ENCODE measurements at places on chromosomes 12 and 14.

- no peak for DNase-seq
Observed at GRCh38 chr12:119730381-119730780, 62.4 kb downstream of the PRKAB1 start.

DNA sequence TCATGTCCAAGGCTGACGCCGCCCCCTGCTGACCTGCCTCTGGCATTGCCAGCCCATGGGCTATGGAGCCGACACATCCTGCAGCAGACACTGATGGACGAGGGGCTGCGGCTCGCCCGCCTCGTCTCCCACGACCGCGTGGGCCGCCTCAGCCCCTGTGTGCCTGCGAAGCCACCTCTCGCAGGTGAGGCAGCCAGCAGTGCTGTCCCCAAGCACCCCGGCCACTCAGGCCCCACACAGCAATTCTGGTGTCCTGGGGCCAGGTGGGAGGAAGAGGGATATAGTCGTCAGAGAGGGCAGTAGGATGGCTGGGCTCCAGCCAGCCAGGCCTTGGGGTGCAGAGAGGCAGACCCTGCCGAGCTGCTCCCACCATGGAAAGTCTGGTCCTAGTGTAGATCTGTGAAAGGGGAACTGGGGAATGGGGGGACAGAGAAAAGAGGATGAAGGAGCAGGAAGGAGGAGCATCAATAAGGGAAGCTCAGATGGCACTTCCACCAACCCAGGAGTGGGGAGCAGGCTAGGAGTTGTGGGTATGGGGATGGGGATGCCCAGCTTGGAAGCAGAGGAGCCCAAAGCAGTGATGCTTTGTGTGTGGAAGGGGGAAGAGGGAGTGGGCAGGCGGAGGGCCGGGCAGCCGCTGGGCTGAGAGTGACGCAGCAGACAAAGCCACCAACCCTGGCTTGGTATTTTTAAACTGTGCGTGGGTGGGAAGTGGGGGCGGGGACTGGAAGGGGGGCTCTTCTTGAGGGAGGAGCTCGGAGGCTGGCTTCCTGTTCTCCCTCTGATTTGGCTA, 4.7 kb downstream of the NAB2 start:
- DNase-seq, result no peak

GRCh38 chr12:88994971-88995370, 357.3 kb downstream of the DUSP6 start:
- DNase-seq, result no peak

- no peak for DNase-seq
Observed at GRCh38 chr12:50614167-50614759, 109.5 kb downstream of the DIP2B start.

GRCh38 chr12:95884998-95885397, 26.2 kb downstream of the SNRPF start:
- no peak for DNase-seq

- DNase-seq, result no peak
Observed at GRCh38 chr12:94100211-94100627, 48.2 kb upstream of the PLXNC1 start.

GRCh38 chr14:91742621-91743304, 10.9 kb upstream of the CATSPERB start:
- DNase-seq, result no peak

GRCh38 chr12:109578330-109578927, 4.8 kb downstream of the MVK start:
- no peak for DNase-seq

DNA sequence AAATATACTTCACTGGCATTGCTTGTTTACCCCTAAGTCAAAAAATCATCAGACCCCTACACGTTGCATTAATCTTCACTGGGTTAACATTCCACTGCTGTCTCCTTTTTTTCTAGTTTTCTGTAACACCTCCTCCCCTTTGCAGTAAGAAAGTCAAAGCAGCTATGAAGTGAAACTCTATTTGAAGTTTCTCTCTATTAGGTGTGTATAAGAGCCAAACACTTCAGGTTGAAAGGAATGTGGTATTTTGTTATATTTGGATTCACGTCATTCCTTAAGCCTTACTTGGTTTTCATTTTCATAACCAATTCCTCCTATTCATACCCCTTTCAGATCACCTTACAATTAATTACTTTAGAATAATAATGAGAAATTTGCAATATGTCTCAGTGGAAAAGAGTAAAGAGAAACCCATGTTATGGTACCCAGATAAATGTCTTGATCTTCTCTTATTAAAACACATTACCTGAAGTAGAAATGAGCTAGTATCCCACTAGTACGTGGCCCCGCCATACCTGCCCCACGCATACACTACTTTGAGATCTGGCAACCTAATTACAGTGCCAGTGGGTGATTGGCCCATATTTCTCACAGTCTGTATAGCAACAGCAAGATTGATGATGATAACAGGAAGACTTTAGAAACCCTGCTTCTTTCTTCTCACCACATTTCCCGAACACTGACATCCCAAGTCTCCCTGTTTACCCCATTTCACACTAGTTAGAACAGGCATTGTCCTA, 236.4 kb upstream of the RGS6 start:
- no peak for DNase-seq

GRCh38 chr14:21300892-21301291, 21.0 kb downstream of the RPGRIP1 start:
- peak; percentile 52 for DNase-seq

DNA sequence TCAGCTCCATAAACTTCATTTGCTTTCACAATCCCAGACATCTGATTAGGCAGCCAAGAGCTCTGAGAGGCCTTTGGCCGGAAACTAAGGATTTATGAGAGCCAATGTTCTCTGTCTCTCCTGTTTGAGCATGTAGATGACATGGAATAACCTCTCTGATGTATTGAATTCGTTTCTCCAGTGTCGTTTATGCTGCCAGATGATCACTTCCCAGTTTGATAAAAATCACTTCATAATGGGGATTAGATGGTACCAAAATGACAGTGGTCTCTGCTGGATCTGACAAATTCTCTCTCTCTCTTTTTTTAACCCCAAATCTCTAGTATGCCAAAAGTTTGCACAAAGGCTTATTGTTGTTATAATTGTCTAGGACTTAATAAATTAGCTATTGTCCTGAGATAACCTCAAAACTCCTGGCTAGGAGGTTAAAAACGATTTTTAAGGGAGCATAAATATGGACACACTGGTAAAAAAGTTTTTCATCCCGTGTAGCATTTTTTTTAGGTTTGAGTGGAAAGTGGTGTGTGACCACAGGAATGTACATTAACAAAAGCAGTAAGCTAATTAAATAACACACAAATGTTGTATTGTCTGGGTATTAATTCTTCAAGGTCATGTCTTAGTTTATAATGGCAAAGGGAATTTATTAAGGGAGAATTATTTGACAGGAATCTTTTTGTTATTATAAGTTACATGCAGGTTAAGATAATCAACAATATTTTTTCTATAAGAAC, 82.6 kb upstream of the USP44 start:
- DNase-seq, result no peak

GRCh38 chr12:49683599-49684309, 23.5 kb downstream of the FMNL3 start:
- peak; percentile 67 for DNase-seq

- DNase-seq, result peak; percentile 48
Observed at GRCh38 chr14:64388533-64389285, 556 bp downstream of the MTHFD1 start.

DNA sequence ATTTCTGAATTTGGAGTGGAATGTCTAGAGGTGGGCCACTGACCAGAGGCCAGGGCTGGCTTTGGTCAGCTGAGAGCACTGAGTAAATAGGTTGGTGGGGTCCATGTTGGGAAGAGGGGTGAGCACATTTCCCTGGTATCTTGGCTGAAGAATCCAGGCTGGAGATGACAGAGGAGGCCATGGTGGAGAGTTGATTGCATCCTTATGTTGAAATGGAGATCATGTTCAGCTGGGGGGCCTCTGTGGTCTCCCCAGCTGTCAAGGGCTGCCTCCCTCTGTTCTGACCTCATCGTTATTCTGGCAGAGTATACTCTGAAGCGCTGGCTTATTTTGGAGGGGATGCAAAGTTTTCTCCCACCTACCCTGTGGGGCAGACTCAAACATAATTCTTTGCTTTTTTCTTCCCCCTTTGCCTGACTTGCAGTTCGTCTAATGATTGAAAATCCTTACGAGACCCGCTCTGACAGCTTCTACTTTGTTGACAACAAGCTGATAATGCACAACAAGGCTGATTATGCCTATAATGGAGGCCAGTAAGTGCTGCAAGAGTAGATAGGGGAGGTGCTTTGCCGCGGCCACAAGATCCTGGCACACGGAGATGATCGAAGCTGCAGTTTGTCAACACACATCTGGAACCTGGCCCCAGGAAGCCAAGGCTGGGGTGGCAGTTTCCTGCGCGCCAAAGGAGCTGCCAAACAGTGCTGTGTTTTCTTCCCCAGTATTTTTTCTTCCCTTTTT, 6.0 kb upstream of the ACADS start:
- no peak for DNase-seq

GRCh38 chr12:1122786-1123185, 131.8 kb downstream of the ERC1 start:
- DNase-seq, result peak; percentile 16

DNA sequence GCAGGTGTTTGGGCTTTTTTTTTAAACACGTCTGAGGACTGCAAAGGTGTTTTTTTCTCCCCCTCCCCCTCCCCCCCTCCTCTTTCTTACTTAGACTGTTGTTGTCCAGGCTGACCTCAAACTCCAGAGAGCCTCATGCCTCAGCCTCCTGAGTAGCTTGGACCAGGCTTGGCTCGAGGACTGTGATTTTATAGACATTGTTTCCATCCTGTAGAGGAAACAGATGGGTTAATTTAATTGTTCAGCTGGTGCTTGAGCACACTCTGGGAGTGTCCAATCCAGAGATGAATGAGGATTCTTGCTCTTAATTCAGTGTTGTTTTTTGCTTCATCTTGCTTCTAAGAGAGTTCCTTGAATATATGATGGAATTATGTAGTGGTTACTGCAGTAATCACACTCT, 42.1 kb downstream of the RASSF3 start:
- no peak for DNase-seq

- DNase-seq, result no peak
Observed at GRCh38 chr14:104973385-104974145, 4.6 kb downstream of the AHNAK2 start.

- DNase-seq, result no peak
Observed at GRCh38 chr14:35051796-35052195, 5.7 kb downstream of the FAM177A1 start.

DNA sequence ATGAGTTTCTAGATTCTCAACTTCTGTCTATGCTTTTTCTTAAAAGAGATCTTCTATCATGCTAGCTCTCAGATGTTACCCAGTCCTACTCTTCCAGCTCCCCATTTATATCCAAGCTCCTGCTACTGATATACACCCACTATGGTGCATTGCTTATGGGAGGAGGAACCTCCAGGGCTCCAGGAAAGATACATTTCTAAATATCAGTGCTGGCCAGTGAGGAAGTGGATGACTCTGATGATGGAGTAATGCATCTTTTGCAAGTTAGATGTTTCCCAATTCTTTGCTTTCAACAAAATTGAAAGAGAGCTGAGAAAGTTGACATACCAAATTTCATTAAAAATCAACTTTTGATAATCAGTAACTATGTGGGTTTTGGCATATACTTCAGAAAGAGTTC, 105.7 kb upstream of the RESF1 start:
- DNase-seq, result no peak

Measured in NCI-H1417 (cell line).